Stimulated activated CD4-positive, alpha-beta T cell treated with anti-CD3 and anti-CD28 coated beads, TNF-alpha, amount 100 ng/mL, for 48 hours (primary cell): ENCODE measurements at places on chromosomes 16 and 17.

- DNase-seq, result no peak
Observed at GRCh38 chr16:85308611-85309540, 196.6 kb upstream of the CIBAR2 start.

DNA sequence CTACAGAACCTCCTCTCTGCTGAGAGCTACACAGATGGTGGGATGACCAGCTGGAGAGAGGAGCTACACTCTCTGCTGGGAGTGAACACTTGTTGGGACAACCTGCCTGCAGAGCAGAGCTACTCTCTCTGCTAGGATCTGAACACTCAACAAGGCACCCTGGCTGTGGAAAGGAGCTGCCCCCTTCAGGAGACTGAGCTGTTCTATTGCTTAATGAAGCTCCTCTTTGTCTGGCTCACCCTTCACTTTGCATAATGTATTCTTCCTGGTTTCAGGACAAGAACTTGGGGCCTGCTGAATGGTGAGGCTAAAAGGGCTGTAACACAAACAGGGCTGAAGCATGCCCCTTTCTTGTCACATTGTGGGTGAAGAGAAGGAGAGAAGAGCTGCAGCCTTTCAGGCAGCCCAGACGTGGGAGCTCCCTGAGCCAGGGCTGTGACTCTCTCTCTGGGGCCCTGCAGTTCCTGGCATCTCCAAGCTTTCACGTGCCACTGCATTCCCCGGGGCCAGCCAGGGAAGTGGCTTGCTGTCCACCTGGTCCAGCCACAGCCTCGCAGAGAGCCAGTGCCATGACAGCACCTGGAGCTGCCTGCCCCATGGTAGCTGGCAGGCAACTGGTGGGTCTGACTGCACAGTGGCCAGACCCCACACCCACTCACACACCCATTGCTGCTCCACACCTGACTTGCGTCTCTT lies 272.8 kb upstream of the KCNJ16 start:
- DNase-seq, result no peak

DNA sequence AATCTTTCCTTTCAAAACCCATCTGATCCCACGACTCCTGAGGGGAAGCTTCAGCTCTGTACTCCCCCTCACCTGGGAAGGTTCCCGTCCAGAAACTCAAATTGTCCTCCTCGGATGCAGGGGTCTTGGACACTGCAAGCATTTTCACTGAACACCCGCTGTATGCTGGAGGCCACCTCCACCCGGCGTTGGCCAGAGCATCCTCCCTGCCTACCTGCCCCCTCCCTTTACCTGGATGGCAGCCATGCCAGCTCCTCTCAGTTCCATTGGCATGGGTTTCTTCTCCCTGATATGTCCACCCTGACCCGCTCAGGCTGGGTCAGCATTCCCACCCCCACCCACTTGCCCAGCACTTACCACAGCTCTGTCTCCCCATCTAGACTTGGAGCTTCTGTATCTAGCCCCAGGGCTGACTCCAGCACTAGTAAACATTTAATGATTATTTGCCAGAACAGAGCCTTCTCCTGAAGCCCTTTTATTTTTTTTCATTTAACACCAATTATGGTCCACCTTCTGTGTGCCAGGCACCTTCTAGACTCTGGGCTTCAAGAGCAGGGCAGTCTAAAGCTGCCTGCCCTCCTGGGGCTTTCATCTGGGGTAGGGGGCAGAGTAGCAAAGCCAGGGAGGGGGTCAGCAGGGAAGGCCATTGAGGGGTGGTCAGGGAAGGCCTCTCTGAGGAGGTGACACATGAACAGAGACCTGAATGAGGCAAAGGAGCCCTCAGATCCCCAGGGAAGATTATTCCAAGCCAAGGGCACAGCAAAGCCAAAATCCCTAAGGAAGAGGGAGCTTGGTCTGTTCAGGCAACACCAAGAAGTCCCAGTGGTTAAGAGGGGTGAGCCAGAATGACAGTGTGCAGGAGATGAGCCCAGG lies 8.9 kb upstream of the KRT19 start:
- no peak for DNase-seq

GRCh38 chr16:67087291-67087690 lies 22.4 kb upstream of the PHAF1 start:
- DNase-seq, result no peak

DNA sequence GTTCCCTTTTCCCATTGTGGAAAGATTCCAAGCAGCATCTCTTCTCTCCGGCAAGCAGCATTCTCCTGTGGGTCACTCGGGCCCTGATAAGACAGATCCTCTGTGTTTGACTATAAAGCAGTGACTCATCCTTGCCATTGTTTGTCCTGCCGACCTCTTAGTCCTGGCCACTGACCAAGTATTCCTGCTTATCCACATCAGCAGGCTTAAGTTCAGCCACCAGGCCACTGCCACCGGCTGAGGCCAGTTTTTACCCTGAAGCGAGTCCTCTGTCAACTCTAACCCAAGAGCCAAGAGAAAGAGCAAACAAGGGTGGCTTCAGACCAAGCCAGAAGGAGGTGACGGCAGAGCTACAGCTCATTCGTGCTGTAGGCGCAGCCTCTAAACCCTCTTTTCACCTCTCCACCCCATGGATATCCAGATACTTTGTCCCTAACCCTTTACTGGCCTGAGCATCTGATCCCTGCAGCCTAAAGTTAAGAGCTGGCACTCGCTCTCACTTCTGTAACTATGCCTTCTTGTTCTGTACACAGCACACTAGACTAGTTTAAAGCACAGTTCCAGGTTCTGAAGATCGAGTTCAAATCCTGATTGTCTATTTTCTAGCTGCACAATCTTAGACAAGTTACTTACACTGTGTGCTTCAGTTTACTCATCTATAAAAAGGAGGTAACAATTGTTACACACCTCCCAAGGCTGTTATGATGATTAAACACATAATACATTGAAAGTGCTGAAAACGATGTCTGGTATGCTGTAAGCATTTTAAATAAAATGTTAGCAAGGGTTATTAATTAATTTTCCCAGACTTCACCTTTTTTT lies 31.0 kb downstream of the SOX9 start:
- DNase-seq, result no peak

GRCh38 chr16:11869353-11870228 lies 18.2 kb upstream of the RSL1D1 start:
- DNase-seq, result no peak

- no peak for DNase-seq
Observed at GRCh38 chr16:21626659-21627277, 25.6 kb downstream of the IGSF6 start.

- DNase-seq, result no peak
Observed at GRCh38 chr16:86566601-86566965, at the start of gene FOXC2. TSS of gene FOXC2 (plus strand) at chr16:86566829. CDS start at chr16:86567336, 507 bp downstream.

DNA sequence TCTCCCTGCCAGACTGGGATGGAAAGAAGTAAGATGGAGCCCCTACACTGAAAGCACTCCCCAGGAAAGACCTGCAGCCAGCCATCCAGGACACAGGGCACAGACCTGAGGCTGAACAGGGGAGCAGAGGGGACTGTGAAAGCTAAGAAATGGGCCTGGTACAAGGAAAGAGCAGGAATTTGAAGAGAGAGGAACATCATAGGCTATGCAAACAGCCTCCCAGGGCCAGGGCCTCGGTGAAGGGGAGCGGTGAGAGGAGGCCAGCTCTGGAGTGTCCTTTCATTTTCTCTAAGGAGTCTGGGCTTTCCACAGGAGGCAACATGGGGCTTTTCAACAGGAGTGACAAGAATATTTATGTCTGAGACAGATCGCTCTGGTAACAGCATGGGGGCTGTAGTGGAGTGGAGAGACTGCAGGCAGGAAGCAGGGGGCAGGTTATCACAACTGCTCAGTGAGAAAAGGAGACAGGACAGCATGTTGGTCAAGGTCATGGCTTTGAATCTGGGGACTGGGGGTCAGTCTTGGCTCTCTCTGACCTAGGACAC lies 50.1 kb downstream of the TOM1L2 start:
- DNase-seq, result no peak

- no peak for DNase-seq
Observed at GRCh38 chr17:28956861-28957260, 5.5 kb upstream of the PHF12 start.

GRCh38 chr17:69539781-69540319 lies 125.4 kb downstream of the MAP2K6 start:
- DNase-seq, result no peak

- DNase-seq, result no peak
Observed at GRCh38 chr17:82956146-82956725, 116.4 kb upstream of the ZNF750 start.

- no peak for DNase-seq
Observed at GRCh38 chr17:75552425-75553294, 27.2 kb downstream of the LLGL2 start.

DNA sequence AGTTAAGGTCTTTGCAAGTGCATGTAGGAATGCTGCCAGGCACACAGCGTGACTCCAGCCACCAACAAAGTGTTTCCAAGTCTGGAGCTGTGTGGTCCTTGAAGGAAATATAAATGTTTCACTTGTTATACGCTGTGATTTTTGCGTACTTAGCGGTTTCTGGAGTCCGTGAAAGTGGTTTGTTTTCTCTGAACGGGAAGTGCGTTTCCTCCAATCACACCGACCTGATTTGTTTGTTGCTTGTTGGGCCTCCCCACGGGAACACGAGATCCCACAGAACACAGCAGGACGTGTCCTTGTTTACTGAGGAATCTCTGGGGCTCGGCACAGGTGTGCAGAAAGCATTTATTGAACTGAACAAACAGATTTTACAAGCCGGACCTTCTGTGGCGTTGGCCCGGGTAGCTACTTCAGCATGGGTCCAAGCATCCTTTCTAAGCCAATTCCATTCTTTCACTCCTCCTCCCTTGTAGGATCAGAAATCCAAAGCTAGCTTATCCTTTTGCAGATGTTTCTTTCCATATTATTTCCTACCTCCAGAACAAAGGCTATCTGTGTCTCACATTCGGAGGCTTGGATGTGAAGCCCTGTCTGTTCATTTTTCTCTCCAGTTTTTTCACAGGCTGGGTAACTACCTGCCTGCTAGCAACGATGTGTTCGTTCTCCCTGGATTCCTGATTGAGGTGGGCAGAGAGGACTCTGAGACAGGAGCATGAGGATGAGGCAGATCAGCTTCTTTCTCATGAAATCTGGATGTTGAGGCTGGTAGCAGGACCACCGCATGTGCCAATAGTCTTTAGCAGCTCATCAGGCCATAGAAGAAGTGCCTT lies 44.6 kb downstream of the ABAT start:
- no peak for DNase-seq

DNA sequence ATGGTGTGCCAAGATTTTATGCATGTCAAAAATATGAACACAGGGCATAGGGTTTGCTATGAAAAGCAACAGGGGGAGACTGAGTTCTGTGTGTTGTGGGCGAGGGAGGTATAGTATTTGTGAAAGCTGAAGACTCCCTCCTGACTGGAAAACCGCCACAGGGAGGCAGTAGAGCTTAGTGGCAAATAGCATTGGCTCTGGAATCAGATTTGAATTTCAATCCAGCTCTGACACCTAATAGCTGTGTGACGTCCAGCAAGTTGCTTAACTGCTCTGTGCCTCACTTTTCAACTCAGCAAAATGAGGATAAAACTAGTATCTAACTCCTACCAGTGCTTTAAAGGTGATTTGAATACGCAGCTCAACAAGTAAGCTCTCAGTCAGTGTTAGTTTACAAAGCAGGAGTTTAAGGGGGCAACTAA lies 22.0 kb downstream of the KPNA2 start:
- DNase-seq, result no peak

DNA sequence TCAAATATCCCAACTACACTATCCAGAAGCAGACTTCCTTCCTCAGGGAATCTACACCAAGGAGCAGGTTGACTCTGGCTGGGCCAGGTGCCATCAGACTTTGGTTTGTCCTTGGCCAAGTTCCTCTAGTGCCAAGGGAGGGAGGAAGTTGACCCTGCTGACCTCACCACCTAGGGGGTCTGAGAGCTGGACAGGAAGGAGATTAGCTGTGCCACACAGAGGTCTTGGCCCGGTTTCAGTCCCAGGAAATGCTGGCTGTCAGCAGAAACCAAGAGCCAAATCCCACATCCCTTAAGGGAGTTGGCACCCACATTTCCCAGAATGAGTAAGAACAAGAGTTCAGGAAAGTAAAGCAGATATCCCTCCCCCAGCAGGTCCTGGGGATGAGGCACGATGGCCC lies 178.2 kb downstream of the SALL1 start:
- DNase-seq, result no peak

- DNase-seq, result no peak
Observed at GRCh38 chr17:6172642-6173330, 102.6 kb downstream of the WSCD1 start.

DNA sequence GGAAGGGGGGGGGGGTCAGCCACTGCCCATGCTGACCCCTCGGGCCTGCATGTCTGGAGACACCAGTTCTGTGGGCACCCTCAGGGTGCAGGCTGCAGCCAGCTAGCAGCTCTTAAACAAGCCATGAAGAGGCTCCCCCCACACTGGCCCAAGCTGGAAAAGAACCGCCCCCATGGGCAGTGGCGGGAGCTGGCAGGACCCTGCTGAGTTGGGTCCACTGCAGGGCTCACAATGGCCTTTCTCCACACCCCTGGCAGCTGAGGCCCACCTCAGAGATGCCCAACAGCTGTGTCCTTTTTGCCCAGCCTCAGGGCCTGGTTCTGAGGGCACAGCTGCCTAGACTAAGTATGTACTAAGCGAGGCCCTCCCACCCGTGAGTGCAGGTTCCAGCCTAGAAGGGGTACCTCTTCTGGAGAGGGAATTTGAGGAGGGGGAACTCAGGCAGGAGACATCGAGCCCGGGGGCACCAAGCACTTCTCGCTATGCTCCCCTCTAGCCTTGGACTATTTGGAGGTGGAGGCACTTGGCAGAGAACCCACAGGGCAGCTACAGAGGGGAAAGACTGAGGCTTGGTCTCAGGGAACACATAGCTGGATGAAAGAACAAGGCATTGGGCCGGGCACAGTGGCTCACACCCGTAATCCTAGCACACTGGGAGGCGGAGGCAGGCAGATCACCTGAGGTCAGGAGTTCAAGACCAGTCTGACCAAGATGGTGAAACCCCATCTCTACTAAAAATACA lies 3.2 kb downstream of the THRA start:
- DNase-seq, result no peak

GRCh38 chr16:30185683-30186421 lies 2.5 kb downstream of the CORO1A start:
- peak; percentile 52 for DNase-seq

DNA sequence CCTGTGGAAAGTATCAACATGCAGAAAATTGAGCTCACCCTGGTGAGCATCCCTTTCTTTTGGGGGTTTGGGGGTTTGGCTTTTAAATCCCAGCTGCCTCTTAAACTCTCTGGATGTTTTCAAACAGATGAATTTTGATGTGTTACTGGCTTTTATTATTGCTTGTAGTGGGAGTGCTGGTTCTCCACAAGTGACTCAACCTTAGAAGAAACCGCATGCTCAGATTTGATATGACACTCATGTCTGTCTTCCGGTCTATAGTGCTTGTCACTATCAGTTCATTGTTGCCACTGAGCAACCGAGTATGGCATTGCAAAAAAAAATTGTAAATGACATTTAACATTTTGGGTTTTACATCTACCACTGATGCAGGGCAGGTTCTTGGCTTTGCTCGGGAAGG lies 104.5 kb downstream of the HS3ST4 start:
- no peak for DNase-seq

DNA sequence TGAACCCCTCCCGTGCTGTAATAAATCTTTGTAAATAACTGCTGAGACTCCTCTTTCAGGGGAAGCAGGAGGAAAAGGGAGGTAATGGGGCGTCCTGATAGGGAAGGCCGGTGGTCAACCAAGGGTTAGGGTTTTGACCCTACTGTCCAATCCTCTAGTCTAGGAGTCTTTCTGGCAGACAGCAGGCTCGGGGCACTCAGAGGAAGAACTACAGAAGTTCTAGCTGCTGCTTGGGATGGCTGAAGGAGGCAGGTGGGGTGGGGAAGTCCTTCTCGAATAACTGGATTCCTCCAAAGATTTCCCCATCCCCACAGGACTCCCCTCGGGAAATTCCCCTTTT lies 387 bp upstream of the STARD3 start:
- DNase-seq, result no peak
